ENCODE measurements at places on chromosomes 2 and 18.
A peak's percentile ranks its signal among the peaks of the same experiment; 100 is the strongest.

DNA sequence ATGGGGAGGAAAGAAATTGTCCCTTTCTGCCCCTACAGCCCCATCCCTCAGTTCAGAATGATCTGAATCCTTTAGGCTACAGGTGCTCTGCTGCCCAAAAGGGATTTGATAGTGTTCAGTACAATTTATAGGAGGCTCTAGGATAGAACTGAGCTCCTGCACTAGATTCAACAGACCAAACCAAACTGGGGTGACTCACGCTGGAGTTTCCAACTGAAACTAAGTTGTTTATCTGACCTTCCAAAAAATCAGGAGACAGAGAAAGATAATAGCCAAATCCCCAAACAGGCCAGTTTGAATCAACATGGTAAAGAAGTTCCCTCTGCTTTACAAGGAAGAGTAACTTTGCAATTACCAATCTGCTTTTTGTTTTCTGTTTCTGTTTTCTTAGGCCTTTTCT is 72.7 kb upstream of the MBOAT2 start:
- DNase-seq = no peak

- no peak for DNase-seq
Measured at GRCh38 chr2:136916131-136916530, 150.8 kb downstream of the THSD7B start.

DNA sequence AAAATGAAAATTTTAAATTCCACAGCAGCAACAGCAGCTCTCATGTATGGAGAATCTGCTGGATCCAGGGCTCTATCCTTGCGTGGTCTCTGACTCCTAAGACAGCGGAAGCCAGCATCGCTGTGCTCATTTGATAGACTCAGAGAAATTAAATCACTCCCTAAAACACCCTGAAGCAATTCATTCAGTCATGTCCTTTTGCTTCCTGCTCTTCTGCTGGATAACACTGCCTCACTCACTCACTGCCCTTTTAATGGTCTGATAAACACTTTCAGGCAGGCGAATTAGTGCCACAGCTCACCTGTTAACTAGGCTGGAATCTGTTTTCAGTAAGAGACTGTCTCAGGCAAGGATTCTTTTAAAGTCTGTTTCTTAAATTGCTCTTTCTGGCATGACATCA is 10.0 kb downstream of the WIPF1 start:
- no peak for DNase-seq

GRCh38 chr18:2303517-2304238 is 267.6 kb downstream of the METTL4 start:
- DNase-seq = no peak

GRCh38 chr2:88147145-88147544 is 19.3 kb upstream of the FABP1 start:
- DNase-seq = no peak

DNA sequence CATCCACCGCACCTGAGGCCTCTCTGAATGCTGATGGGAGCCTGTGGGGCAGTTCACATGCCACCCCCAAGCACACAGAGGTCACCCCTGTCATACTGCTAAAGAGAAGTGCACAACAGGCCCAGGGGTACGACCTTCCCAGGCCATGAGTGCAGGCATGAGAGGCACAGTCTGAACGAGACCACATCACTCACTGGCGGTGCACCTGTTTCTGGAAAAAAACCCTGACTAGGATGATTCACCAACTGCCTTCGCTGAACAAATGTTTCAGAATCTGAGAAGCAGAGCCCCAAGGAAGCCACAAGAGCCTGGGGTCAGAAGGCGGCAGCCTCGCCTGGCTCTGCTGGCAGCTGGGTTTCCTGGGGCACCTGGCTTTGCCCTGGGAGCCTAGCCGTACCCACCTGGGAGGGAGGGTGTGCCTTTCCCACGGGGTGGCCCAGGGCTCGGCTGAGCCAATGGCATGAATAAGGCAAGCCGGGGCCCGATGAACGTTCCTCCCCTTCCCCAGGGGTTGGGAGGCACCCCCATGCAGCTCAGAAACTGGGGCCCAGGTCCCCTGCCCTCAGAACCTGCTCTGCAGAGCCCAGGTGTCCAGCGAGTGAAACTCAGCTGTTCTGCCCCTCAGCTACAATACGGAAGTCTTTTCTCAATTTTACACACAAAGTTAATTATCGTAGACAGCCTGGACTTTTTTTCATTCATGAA is 73.8 kb downstream of the HDAC4 start:
- DNase-seq = peak; percentile 77

GRCh38 chr2:124877141-124877577 is 852.1 kb downstream of the CNTNAP5 start:
- DNase-seq = no peak

DNA sequence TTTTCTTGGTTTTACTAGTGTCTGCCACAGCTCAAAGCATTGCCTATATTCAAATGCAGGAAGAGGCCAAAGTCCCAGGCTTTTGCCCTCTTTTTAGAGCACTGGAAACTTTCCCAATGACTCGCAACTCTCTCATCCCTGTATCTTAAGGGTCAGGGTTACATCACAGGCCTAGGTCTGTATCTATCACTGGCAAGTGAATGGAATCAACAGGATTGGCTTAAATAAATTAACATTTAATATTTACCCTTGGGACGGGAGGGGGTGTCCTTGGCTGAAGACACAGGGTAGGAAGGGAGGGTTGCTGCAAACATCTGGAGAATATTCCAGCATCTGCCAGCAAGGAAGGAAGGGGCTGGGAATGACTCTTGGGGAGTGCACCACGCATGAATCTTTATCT is 242.6 kb downstream of the SLC4A3 start:
- DNase-seq = no peak

DNA sequence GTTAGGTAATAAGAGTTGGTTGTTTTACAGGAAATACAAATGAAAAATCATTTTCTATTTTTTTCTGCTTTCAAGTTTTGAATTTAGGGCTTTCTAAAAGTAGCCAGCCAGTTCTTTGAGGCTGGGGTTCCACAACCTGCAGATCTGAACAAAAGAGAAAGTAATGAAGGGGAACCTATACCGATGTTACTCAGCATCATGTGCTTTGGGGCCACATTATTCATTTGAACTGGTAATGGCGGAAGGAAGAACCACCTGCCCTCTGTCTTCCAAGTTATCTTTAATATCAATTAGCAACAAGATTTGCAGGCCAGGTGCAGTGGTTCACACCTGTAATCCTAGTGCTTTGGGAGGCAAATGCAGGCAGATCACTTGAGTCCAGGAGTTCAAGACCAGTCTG is 12.9 kb upstream of the MRO start:
- no peak for DNase-seq

- no peak for DNase-seq
Measured at GRCh38 chr2:231057590-231057989, 923 bp downstream of the PSMD1 start.

DNA sequence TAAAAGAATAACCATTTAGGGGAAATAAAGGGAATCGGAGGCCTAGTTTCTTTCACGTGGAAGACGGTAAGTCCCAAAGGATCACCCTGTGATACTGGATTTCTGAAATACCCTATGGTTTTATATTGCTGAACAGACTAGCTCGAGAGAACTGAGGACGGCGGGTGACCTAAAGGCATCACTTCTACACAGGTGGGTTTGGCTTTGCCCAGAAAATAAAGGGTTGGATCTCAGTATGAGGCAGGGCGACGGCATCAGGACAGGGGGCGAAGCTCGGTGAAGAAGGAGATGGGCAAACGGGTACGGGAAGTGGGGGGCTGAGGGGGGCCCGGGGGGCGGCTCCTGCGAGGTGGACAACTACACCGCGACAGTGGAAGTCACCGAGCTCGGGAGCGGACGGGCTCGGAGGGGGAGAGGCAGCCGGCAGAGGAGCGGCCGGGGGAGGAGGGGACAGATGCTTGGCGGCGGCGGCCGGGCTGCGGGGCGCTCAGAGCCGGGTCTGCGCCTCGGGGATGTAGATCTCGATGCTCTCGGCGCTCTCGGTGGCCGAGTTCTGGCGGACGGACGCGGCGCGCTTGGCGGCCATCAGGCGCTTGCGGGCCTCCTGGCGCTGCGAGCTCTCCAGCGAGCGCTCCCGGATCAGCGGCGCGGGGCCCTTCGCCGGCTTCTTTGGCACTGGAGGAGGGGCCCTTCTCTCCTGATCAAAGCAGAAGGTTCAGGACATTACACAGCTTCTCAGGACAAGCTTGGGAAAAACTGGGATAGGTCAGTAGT is 48.9 kb downstream of the TGIF1 start:
- peak; percentile 1 for DNase-seq

DNA sequence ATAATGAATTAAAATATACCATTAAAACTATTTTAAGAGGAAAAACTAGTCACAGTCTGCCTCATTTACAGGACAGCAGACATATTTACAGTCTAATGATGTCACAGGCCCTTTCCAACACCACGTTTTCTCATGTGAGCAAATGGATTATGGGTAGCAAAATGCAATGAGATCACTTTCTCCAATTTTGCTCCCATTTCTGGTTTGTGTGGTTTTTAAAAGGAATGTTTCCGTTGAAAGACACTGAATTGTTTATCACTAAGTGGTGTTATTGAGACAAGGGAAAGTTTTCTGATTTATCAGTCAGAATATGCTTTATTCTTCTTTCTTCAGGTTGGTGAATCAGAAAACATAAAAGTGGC is 11.4 kb upstream of the NR4A2 start:
- DNase-seq = no peak

GRCh38 chr2:74704216-74704615 is 50.2 kb downstream of the SEMA4F start:
- no peak for DNase-seq

- no peak for DNase-seq
Measured at GRCh38 chr2:161123531-161124030, 36.6 kb upstream of the TANK start.

DNA sequence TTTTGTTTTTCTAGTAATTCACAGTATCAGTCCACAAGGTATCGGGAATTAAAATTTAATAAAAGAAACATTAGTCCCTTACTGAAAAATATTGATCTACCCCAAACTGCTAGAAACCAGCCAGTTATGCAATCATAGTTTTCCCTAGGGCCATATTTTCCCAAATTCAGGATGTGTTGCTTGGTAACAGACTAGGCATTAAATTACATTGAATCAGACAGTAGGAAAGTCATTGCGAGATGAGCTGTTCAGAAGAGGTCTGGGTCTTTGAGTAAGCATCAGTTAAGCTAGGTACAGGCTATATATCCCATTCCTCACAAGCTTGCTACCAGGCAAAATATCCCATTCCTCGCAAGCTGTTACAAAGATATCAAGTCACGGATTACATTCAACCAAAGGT is 123.0 kb upstream of the CCDC150 start:
- DNase-seq = no peak

GRCh38 chr18:48552130-48552529 is 13.3 kb downstream of the CTIF start:
- no peak for DNase-seq

GRCh38 chr2:64177315-64177714 is 33.1 kb upstream of the PELI1 start:
- no peak for DNase-seq

GRCh38 chr2:158021226-158021625 is 80.5 kb upstream of the UPP2 start:
- DNase-seq = no peak

- no peak for DNase-seq
Measured at GRCh38 chr2:231633241-231633976, 40.7 kb downstream of the TEX44 start.

DNA sequence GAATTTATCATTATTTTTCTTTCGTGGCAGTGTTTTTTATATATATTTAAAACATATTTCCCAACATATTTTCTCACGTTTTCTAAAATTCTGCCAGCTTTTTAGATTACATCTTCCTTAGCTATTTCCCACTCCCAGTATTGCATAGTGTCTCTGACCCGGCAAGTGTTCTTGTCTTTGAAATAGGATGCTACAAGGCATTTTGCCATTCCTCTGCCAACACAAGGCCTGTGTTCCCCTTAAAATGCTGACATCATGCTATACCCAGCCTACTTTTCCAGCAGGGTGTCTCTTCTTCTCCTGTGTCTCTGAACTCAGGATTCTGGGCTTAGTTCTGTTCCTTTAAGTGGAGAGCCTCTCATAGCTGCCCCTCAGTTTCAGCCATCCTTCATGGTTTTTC is 115.2 kb downstream of the DIS3L2 start:
- no peak for DNase-seq

DNA sequence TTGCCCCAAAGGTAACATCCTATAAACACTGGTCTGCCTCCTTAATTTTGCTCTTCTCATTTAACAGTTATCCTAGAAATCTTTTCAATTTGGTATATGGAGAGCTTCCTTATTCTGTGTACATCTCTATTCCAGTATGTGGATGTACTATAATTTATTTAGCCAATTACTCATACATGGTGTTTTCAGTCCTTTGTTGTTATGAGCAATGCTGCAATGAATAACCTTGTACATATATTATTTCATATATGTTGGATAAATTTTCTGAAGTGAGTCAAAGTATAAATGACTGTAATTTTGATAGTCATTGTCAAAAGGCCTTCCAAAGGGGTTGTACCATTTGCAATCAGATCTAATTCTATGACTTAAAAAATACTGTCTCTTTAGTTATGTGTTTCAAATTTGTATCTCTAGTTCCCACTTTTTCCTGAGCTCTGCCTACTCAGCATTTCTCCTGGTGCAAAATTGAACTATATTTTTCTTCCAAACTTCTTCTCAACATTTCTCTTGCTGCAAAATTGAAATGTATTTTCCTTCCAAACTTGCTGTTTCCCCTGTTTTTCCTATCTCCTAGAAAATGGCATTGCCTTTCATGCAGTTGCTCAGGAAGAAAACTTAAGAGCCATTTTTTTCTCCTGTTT is 153.3 kb upstream of the OTX1 start:
- no peak for DNase-seq

DNA sequence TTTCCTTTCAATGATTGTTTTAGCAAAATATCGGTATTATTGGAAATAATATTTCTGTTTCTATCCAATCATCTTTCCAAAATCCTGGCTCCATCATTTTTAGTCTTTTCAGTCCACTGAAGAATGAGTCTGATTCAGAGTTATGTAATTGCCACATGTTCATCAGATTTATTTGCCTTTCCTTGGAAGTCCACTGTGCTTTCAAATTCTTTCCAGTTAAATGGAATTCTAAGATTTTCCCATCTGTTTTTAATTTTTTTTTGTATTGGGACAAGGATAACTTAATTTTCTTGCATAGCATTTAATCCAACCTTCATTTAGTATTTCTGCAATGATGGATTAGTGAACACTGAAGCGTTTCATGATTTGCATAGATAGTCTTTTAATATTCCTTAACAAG is 521.5 kb upstream of the NRXN1 start:
- no peak for DNase-seq

DNA sequence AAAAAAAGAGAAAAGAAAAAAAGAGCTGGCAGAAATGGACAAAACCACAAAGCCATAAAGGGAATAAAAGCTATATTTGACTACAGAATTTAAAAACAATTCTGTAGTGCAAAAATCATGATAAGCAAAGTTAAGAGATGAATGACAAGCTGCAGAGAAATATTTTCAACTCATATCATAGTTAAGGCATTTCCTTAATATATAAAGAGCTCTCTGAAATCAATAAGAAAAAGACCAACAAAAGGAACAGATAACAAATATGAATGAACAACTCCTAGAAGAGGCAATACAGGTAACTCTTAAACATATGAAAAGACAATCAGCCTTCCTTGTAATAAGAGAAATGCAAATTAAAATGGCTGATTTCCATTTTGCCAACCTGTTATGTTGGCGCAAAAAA is 26.2 kb downstream of the OTOF start:
- no peak for DNase-seq

GRCh38 chr2:20230114-20230425 is 5.1 kb upstream of the SDC1 start:
- no peak for DNase-seq

GRCh38 chr18:63730773-63731172 is 28.0 kb downstream of the SERPINB11 start:
- no peak for DNase-seq

GRCh38 chr2:107148496-107148895 is 262.5 kb upstream of the ST6GAL2 start:
- no peak for DNase-seq

GRCh38 chr2:6010163-6010562 is 318.0 kb downstream of the SOX11 start:
- no peak for DNase-seq
